ENCODE measurements at places on chromosomes 5 and 9.

DNA sequence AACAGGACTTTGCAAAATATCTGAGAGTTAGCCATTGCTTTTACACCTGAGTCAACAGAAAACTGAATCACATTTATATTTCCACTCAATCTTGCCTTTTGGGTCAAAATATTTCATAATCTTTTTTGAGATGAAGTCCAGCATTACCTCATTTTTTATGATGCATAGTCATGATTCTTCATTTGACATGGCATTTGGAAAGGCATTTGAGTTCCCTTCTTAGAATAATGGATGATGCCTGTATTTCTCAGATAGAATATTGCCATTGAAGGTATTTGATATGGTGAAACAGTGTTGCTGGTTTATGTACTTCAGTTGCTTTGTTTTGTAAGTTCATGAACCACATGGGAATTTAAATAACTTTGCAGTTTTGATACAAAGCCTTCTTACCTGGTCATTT, 180.4 kb downstream of the PRR16 start:
- DNase-seq: no peak

- DNase-seq: peak; percentile 88
Measured at GRCh38 chr9:113621309-113621791, 157.8 kb downstream of the RGS3 start.

GRCh38 chr9:111743275-111743674, 51.5 kb downstream of the SHOC1 start:
- peak; percentile 24 for DNase-seq

DNA sequence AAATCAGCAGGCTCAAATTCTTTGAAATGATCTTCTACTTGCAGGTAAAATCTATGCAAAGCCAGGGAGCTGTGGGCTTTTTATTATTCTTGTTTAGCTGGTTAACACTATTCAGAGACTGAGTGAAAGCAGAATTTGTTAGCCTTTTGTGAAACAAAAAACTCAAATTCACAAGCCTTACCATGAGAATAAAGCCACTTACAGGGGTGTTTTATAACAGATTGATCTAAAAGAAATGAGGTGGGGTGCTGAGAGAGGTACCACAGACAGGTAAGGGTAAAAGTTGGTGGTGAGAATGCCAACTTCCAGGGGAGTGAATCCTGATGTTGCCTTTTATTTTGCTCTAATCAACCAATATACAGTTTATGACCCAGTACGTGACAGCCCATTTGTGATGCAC, 1585.6 kb downstream of the EFNA5 start:
- no peak for DNase-seq

DNA sequence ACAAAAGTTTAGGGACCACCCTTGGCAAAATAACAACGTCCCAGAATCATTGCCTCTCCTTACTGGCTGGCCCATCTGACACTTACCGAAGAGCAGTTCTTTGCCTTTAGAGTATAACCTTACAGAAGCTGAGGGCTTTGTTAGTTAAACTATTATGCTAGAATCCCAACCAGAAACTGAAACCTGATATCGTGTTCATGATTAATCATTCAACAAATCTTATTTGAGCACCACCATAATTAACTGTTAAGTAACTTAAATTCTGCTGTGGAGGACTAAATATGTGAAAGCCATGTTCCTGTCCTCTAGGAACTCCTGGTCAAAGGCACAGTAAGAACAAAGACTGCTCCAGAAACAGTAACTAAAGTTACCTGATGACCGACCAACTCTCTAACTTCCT, 104.9 kb downstream of the ARL15 start:
- no peak for DNase-seq

DNA sequence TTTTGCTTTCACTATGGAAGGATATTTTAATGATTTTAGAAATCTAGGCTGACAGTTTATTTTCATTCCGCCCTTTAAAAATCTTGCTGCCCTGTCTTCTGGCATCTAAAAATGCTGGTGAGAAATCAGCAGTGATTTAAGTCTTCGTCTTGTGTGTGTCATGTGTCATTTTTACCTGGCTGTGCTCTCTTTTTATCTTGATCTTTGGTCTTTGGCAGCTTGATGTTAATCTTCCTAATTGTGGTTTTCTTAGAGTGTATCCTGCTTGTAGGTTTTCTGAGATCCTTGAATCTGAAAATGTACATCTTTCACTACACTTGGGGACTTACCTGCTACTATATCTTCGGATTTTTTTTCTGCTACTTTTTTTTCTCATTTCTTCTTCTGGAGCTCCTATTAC, 11.9 kb upstream of the LPCAT1 start:
- DNase-seq: no peak

DNA sequence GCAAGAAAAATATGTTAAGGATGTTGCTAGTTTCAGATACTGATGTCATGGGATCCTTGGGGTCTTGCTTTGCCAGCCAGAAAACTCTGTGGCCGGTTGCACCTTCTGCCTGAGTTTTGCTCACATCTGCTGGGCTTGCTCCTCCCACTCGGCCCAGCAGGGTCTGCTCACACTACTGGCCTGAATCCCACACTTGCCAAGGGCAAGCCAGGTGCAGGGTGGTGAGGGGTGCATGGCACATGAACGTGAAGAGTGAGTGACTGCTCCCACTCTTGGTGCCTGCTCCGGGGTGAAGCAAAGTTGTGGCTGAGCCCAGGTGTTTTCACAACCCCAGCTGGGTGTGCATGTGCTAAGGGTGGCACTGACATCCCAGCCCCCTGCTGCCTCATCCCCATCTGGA, 83.1 kb upstream of the STARD4 start:
- DNase-seq: no peak

DNA sequence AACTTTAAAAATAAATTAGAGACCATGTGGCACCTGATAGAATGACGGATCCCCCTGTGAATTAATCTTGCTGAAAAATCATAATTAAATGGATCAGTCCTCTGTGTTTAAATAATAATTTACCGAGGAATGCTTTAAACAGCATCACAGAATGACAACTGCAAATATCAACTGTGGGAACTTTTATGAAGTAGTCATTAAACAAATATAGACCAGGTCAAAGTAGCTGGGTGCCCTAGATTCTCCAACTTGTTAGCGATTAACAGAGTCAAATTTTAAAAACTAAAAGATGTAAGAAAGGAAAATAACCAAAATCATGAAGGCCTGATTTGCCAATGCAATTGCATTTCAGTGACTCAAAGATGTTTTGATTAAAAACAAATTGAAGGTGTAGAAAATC, 933.4 kb downstream of the PTPRD start:
- DNase-seq: no peak

DNA sequence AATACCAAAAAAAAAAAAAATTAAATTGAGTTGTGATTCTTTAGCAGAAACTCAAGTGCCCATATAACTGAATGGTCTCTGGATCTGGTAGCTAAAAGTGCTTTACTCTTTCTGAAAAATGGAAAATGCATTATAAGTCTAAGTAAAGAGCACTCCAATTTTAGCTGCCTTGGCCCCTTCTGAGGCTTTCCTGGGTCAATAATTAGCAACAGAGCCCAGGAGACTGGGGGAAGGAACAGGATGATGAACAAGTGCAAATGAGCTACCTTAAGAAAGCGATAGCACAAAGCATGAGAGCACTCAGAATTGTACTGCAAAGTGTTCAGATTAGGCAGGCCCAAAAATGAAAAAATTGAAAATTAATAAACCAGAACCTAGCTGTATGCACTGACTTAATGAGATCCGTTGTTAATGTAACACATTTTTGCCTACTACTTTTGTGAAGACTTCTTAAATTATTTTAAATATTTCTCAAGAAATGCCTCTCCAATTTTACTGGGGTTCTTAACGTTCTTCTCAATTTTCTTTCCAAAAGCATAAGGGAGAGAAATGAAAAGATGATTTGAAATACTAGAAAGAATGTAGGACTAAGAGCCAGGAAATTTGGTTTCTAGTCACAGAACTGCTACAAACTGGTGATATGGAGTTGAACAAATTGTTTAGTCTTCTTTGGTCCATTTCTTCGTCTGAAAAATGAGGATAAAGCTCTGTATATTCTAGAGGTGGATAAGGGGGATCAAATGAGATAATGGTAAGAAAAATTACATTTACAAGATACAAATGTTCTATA, 566.1 kb downstream of the PDE4D start:
- DNase-seq: no peak

DNA sequence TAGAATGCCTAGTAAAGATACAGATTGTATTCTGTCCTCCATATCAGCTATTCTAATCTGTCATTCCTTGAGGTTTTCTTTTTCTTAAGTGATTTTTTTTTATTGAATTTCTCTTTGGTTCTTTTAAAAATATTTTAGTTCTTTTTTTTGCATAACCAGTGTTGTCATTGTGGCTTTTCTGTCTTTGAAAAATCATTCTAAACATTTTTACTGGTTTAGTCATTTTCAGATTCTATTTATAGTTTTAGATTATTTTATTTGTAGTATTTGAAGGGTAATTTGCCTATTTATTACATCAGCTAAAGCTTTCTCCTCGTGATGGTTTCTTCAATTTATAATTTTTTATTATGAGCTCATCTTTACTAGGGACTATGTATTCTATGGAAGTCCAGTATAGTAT, 78.1 kb downstream of the NDUFAF2 start:
- no peak for DNase-seq

DNA sequence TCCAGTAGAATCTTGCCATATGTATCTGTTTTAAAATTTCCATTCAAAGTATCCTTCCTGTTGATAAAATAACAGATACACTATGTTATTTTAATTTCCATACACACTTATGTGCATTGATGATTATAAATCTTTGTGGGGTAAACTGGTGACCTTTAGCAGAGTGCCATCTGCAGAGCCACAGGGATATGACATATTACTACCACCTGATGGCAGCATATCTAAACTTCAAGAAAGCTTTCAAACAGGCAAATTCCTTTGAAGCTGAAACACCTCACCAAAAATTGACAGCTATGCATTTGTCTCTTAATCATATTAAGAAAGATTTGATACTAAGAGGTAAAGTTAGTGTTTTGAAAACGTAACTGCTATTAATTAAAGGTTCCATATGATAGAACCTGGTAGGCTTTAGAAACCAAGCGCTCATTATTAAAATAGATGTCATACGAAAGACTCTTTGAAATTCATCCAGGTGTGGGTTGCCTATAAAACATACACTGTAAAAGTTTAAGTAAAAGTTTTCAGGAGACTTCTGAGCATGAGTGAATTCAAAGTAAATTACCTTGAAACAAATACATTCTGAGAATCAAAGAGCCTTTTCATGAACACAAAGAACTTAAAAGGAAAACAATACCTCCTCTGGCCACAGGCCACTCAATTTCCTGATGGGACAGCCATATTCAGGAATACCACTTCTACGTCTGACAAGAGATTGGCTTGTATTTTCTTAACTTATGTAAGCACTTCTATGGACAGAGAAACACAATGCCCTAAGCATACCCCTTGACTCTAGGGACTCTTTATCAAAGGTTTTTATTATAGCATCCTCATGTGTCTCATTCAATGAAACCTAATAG, 93.3 kb downstream of the KIAA0825 start:
- DNase-seq: no peak

- no peak for DNase-seq
Measured at GRCh38 chr5:29963956-29964355, 1229.5 kb upstream of the CDH6 start.

DNA sequence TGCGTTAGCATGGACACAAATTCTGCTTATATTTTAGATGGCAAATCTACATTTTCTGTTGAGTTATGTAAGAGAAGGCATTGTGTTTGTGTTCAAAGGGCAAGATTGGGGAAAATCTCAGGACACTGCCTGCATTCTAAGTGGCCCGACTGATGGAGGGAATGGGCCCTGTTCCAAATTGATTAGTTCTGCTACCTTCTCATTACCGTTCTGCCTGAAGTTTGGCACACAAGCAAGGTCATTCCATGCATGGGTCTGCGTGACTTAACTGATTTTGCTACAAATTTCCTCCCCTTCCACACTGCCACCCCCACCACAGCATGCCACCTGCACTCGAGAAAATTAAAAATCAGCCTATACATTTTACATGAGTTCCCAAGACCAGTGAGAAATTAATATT, 409.9 kb downstream of the BRINP1 start:
- no peak for DNase-seq

GRCh38 chr5:32760091-32760509, 49.0 kb downstream of the NPR3 start:
- peak; percentile 72 for DNase-seq

GRCh38 chr9:88722753-88723152, 187.8 kb downstream of the NXNL2 start:
- no peak for DNase-seq

GRCh38 chr9:9016597-9016996, 1217.0 kb upstream of the DMAC1 start:
- no peak for DNase-seq

Data from GM04503 (cell line).